G401 (cell line): ENCODE measurements at places on chromosomes 7 and 10.

DNA sequence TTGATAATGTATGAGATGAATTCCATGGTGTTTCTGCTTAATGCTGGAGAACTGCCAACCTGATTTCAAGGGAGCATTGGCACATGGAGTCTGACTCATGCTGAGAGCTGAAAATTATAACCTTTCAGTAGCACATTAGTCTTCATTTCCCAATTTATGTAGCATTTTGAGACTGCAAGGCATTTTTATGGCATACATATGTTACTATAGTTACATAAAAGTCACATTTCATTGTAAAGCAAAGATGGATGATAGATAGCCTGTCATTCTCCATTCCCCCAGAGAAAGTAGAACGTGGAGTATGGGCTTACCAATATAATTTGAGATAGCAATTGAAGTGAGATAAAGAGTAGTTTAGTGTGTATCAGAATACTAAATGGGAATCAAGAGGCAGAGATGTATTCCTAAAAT, 103.1 kb downstream of the SLC16A9 start:
- no peak for DNase-seq

DNA sequence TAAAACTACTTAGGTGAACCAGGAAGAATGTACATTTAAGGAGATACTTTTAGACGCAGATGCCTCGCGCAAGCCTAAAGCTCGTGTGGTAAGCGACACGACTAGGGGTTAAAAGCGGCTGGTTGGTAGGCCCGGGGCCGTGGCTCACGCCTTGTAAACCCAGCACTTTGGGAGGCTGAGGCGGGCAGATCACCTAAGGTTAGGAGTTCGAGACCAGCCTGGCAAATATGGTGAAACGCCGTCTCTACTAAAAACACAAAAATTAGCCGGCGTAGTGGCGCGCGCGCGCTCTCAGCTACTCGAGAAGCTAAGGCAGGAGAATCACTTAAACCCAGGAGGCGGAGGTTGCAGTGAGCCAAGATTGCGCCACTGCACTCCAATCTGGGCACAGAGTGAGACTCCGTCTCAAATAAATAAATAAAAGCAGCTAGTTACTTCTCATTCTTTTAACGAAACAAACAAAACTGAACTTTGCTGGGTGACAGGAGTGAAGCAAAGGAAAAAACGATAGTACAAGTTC, 879 bp downstream of the NUDT5 start:
- peak; percentile 34 for DNase-seq

DNA sequence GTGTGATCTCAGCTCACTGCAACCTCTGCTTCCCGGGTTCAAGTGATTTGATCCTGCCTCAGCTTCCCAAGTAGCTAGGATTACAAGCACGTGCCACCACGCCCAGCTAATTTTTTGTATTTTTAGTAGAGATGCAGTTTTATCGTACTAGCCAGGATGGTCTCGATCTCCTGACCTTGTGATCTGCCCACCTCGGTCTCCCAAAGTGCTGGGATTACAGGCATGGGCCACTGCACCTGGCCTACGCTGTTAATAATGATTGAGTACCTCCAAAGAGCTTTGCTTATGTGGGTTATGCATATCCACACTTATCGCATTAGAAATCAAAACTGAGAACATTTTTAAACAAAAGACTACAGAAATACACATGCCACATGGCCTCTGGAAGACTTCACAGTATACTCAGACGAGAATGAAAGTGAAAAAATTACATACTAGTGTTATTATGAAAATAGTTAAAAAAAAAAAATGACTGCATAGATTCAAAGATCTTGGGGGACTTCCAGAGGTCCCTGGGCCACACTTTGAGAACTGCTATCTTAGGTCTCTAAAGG, 25.4 kb downstream of the RPP38 start:
- no peak for DNase-seq

- DNase-seq: no peak
Measured at GRCh38 chr7:2807845-2808772, 36.0 kb downstream of the GNA12 start.

GRCh38 chr7:82926477-82926876, 236.2 kb downstream of the PCLO start:
- DNase-seq: peak; percentile 79

DNA sequence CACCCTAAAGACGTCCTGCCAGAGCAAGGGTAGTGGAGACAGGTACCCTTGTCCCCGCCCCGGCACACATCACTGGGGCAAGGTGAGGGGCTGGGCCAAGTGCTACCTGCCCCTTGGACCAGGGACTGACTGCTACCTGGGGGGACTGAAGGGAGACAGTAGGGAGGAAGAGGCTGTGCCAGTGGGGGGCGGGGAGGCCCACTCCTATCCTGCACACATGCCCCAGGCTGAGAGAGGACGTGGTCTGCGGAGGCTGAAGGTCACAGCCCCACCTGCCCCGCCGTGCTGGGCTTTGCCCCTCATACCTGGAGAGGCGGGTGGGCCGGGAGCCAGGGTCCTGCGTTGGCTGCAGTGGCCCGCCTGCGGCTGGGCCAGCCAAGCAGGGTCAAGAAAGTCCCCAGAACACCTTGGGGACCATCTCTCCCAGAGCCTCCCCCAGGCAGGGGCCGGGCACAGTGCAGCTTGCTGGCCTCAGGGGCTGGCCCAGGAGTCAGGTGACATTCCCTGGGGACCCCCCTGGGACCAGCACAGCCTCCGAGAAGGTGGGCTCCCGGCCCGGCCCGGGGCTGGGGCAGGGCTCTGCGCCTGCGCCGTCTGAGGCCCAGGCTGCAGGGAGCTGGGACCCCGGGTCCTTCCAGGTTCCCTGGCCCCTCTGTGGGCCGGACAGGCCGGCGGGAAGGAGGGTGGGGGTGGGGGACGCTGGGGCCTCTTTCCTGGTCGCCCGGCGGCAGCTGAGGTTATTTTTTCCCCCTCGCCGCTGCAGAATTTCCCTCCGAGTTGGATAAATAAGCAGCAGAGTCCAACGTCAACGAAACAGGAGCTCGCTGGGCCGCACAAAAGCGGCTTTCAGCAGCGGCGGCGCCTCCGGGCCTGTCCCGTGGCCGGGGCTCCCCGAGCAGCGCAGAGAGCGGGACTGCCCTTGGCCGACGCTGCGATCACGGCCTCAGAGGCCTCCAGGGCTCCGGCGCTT, 9.8 kb upstream of the FZD9 start:
- DNase-seq: no peak

DNA sequence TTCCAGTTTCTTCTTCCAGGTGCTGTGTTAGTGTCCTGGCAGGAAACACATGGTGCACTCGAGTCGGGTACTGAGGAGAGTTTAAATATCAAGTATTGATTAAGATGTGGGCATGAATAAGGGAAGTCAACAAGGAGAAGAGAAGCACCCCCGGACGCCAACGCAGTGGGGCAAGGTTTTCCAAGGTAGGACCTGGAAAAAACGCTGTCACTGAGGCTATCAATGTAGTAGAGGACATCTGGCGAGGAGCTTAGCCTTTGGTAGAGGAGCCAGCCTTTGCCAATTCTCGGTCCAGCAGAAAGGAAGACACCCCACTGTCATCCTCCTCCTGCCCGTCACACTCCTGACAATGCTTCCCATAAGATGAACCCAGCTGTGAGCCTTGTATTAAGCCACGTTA, 159.6 kb downstream of the TEX36 start:
- no peak for DNase-seq

- no peak for DNase-seq
Measured at GRCh38 chr7:138887085-138887710, 89.2 kb upstream of the ATP6V0A4 start.

- DNase-seq: no peak
Measured at GRCh38 chr7:159042581-159043101, 102.0 kb downstream of the VIPR2 start.

- no peak for DNase-seq
Measured at GRCh38 chr7:34850681-34851080, 186.6 kb downstream of the DPY19L1 start.

GRCh38 chr7:41203542-41203941, 499.3 kb downstream of the INHBA start:
- DNase-seq: no peak

DNA sequence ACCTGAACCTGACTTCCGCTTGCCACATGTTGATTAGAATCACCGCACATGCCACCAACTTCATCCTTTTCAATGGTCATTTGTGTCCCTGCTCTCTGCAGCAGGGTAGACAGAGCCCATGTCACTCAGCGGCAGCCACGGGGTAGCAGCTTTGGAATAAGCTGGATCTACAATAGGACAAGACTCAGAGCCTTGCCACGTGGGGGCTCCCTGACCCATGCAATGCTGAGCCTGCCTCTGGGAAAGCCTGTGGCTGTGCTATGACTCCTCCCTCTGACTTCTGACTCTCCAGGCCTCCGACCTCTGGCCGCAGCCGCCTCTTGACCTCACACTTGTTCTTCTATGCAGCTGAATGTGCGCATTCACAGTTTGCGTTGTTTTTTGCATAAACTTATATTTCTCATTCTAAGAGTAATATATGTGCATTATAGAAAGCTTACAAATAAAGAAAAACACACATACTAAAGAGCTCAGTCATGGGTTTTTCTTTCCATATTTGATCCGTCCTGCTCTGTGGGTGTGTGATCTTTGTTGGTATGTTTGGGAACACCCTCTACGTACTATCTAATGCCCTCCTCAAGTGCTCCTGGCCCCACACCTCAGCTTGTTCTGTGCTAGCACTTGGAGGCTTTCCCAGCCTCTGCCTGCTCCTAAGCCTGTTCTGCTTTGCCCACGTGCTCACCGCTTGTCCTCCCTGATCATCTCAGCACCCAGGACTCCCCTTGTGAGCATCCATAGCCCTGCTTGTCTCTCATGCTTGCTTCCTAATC, 198.0 kb upstream of the MKI67 start:
- no peak for DNase-seq

GRCh38 chr7:36338256-36338655, 51.4 kb upstream of the ANLN start:
- DNase-seq: no peak

DNA sequence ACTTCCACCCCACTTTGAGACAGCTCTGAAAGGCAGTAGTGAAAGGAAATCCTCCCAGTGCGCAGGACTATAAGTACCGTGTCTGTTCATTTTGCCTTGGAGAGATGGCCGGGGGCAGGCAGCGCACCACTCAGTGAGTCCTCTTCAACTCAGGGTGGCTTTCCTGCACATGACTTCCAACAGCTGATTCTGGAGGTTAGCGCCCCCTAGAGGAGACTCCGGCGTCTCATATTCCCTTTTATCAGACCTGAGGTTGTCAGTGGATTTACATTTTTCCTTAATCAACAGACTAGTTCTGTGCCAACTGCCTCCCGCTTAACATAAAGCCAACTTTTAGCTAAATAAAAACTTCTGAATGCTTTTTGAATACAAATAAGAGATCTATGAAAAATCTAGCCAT, 101.0 kb downstream of the HERPUD2 start:
- DNase-seq: no peak

DNA sequence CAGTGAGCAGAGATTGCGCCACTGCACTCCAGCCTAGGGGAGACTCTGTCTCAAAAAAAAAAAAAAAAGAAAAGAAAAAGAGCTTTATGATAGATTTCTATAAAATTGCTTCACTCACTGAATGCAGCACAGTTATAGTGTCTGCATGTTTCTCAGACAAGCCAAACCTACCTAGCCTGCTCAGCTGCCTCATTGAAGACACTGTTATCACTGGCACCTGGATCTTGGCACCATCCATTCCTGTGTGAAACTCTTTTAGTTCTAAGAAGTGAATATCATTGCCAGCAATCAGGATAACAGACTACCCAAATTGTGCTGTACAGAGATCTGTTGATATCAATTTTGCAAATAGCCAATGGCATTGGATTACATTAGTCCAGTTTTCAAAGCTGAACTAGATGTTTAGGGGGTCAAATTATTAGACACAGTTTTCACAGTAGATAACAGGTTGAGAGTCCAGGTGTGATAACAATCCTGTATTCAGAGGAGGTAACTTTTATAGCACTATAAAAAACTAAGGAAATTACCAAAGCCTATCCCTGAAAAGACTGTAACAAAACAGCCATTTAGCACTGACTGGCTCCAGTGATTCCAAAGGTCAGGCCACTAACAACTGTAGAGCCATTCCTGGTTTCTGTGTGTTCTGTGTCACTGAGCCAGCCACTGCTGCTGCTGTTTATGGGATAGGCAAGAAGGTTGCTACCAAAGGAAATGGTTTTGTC, 17.1 kb downstream of the PDSS1 start:
- no peak for DNase-seq

DNA sequence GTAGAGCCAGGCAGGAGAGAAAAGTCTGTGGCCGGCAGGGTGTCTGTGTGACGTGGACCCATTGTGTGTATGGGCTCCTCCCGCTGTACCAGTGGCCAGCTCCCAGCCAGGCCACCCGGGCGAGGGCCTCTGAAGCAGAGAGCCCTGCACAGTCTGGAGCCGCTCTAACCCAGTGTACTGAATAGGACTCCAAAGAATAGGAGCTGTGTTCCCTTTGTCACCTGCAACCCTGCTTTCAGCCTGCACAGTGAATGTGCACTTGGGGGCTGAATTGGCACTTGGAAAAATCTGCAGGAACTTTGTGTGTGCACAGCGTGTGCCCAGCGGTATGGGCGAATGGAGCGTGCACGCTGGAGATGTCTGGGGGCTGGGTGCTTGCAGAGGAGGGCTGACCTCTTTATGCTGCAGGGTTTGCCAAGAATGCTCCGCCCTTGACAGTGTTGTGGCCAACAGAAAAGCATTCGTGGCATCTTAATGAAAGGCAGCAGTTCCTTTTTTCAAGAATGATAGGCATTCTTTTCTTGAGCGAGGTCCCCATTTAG, 216.2 kb downstream of the AUTS2 start:
- DNase-seq: peak; percentile 17

GRCh38 chr10:45444022-45444421, 70.0 kb downstream of the ALOX5 start:
- DNase-seq: no peak

GRCh38 chr10:101986624-101986971, 69.4 kb downstream of the ARMH3 start:
- no peak for DNase-seq

DNA sequence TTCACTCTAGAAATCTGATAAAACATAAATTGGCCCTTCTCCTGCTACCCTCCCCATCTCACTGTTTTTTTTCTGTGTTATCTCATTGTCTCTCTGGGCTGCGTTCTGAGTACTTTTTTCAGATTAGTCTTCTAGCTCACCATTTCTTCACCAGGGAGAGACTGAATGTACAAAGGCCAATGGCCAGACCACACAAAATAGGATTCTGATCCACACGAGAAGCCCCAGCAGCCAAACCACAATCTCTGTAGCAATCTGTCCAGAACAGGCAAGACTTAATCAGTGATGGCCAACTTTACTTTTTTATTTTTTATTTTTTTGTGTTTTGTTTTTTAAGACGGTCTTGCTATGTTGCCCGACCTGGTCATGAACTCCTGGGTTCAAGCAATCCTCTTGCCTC, 55.9 kb upstream of the PAPSS2 start:
- no peak for DNase-seq
